ENCODE measurements at places on chromosomes 5 and 9.

- DNase-seq, result no peak
These were observed 137.9 kb upstream of the TRIM32 start for GRCh38 chr9:116549061-116549664.

DNA sequence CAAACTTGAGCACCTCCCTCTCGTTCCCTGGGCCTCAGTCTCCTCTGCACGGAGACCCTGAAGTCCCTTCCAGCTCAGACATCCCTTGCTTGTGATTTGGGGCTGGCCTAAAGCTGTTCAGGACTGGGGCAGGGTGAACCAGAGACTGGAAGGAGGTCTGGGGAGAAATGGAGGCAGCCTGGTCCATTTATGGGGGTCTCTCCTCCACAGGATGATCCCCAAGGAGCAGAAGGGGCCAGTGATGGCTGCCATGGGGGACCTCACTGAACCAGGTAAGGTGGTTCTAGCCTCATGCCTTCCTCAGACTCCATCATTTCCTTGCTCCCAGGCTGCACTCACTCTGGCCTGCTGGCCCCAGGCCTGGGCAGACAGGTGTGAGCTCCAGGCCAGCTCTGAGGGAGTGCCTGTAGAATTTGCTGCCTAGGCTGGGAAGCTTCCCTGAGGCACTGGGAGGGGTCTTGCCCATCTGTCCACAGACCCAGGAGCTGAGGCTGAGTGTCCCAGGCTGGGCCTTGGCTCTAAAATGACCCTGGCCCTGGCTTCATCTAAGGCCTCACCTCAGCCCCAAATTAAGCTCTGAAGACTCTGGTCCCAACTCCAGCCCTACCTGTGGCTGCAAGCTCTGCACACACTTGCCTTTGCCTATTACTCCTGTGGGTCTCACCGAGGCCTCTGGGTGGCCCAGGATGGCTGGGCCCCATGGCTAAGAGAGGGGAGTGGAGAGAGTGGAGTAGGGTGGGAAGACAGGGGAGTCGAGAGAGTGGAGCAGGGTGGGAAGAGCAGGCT is 1.9 kb downstream of the MYOZ3 start:
- no peak for DNase-seq

GRCh38 chr5:56525113-56525512 is 290.2 kb upstream of the MAP3K1 start:
- no peak for DNase-seq

GRCh38 chr5:136021016-136021405 is 7.8 kb upstream of the TGFBI start:
- DNase-seq, result no peak

- no peak for DNase-seq
These were observed 107.9 kb downstream of the ARHGAP26 start for GRCh38 chr5:142878111-142878510.

DNA sequence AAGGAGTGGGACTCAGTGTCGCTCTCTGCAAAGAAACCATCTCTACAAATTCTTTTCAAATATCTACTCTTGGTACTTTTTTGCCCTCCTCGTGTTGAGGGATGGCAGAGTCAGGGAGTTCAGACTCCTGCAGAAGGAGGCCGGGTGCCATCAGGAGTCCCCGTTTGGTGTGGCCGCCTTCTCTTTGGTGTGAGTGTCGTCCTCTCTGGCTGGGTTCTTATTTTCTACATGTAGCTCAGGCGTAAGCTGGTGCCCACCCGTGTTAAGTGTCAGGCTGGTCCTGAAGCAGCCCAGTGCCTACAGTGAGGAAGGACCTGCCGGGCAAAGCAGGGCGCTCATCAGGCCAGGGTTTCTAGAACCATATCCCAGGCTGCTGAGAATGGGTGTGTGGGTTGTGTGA is 37.0 kb downstream of the OTULIN start:
- DNase-seq, result no peak

DNA sequence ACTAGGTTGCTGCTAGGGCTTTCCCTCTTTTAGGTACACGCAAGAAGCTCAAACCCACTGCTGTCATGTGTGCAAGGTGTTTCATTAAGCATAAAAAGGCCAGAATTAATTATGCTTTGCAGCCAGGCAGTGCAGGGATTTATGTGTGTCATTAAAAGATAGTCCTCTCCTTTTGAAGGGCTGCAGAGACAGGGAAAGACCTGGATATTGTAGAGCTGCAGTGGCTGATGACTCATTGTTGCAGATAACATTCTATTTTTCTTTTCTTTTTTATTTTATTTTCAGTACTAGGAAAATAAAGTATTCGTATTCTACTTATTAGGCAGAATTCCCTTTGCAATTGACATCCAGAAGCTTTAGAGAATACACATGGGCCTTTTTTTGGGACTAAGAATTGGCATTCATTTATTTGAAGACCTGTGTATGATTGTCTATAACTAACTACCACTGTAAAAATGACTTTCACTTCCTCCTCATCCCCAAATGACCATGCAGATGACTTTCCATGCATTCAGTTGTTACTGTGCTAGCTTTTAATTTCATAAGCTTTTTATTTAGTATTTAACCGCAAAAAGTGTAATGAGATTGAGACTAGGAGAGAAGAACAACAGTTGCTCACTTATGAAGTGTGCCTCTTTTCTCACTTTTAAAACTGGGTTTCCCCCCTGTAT is 113.0 kb downstream of the PAM start:
- no peak for DNase-seq

DNA sequence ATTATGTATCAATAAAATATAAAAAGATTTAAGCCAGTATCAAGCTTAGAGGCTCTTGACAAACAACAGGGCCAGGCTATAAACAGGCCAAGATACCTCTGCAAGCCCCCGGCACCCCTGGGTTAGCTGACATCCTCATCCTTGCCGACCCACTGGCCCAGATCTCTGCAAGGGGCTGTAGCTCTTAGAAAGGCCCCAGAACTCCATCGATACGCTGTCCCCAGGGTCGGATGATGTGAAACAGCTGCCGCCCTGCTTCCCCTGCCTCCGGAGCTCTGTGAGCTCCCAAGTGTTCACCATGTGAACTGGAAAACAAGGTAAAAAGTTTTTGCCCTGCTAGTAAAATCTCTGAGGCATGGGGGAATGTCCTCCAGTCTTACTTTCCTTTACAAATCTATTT is 20.1 kb downstream of the SH3PXD2B start:
- DNase-seq, result no peak

GRCh38 chr9:68447611-68448010 is 91.2 kb downstream of the PGM5 start:
- no peak for DNase-seq

DNA sequence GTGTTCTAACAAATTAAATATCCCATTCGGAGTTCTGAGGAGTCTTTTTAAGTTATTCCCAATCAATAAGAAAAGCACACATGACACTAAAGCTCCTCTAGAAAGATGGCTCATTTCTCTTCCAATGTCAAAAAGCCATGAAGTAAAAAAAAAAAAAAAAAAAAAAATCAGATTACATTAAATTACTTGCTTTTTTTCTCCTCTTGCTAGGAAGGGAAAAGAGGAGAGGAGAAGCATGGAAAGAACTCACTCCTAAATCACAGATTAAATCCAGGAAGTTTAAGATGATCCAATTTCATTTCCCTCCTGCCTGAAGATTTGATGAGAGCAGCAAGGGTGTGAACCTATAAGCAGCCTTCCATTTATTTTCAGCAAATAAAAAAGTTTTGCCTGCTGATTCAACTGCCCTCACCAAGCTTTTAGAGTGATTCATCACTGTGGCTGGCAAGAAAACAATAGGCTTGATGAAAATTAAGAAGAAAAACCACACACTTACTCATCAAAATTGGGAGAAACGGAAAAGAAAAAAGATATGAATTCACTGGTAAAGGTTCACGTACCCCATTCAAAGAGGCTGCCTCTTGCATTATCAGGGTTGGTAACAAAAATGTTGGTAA is 19.7 kb downstream of the MYO10 start:
- no peak for DNase-seq

Measured in NCI-H187 treated with DMSO at 0.1 percent for 48 hours (cell line).